ENCODE measurements at places on chromosomes 7 and 10.

DNA sequence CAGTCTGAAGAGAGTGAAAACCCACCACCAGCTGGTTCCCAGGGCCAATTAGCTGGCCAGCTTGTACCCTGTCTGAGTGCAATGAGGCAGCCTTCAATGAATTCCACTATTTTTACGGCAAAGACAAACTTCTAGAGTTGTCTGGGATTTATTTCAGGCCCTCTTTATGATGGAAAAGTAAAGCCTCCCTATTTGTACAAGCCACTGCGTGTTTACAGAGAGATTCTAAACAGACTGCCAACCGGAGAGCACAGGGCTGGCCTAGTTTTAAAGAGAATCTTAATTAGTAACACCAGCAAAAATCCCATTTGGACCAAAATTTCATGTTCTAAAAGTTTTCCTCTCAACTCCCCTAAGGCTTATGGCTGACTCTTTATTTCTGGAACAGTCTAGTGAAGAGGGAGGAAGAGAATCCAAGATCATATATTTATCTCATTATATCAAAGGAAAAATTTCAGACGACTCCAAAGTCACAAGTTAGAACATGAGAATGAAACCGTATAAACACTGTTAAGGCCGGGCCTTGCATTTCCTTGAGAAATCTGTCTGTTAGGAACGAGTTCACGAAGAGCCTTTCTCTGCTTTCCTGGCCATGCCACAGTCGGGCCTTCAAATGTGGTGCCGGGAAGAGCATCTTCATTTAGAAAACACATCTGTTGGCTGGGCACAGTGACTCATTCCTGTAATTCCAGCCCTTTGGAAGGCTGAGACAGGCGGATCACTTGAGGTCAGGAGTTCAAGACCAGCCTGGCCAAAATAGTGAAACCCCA is 724.6 kb upstream of the NRP1 start:
- DNase-seq: no peak

- DNase-seq: no peak
These were observed 52.7 kb upstream of the VIPR2 start for GRCh38 chr7:159197066-159197975.

DNA sequence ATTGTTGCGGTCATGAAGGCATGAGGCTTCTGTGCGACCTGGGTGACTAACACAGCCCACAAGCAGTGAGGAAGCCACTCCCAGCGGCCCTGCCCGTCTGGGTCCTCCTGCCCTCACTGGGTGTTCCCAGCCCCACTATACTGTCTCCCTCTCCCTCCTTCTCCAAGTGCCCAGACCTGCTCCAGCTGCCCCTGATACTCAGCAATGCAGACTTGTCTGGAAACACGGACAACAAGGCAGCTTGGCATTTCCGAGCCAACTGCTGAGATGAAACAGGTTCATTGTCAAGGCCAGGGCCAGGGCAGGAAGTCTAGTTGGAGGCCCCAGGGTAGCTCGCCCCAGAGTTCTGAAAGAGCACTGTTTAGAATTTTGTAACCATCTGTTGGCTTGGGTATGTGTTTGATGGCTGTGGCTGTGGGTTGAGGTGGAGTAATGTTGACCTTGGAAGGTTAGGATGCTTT is 95.7 kb downstream of the RBM20 start:
- no peak for DNase-seq

DNA sequence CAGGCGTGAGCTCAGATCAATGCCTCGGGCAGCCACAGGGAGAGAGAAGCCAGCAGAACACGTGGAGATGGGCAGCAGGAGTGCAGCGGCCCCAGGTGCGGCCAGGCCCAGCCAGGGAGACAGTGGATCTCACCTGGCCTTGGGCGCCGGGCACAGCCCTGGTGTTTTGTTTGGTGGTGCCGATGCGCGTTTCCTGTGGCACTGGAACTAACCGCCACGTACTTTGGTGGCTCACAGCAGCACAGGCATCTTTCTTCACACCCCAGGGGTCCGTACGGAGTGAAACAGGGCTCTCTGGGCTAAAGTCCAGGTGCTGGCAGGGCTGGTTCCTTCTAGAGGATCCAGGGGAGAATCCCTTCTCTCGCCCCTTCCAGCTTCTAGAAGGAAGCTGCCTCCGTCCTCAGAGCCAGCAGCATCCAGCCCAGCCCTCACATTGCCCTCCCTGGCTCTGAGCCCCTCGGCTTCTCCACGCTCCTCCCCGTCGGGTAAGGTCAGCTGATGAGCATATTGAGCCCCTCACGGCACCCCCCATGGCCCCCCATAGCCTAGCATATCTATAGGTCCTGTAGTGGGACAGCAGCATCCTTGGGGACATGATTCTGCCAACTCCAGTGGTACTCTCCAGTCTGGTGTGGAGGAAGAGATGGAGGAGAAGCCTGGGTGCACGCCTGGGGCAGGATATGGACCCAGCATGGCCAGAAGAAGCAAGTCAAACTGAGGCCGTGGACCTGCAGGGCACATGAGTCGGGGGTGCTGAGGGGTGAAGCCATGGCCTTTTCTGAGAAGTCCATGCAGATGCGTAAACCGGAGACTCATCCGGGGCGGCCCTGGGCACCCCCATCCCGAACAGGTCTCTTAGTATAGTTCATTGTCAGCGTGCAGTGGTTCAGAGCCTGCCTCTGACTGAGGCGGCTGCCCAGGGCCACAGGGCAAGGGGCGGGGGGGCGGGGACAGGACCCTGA is 43.4 kb upstream of the PPP2R2D start:
- DNase-seq: no peak

- DNase-seq: no peak
These were observed 10.0 kb upstream of the STAMBPL1 start for GRCh38 chr10:88870089-88870488.

GRCh38 chr10:25226775-25227682 is 52.2 kb downstream of the GPR158 start:
- DNase-seq: peak; percentile 93

DNA sequence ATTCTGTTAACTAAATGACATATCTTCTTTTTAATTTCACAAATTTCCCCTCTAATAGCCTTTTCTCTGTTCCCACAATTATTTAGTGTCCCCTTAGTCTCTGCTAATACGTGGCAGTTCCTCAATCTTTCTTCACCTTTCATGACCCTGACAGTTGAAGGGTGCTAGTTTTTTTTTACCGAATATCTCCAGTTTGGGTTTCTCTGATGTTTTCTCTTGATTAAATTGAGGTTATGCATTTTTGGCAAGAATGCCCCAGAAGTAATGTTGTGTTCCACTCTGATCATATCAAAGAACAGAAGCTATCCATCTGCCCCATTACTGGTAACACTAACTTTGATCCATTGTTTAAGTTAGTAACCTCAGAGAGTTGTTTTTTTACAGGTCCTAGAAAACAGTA is 133.6 kb upstream of the ASAH2 start:
- DNase-seq: no peak

- no peak for DNase-seq
These were observed 343.1 kb downstream of the PHTF2 start for GRCh38 chr7:78141522-78142281.

GRCh38 chr10:65430979-65431378 is 1494.9 kb upstream of the LRRTM3 start:
- DNase-seq: peak; percentile 5

DNA sequence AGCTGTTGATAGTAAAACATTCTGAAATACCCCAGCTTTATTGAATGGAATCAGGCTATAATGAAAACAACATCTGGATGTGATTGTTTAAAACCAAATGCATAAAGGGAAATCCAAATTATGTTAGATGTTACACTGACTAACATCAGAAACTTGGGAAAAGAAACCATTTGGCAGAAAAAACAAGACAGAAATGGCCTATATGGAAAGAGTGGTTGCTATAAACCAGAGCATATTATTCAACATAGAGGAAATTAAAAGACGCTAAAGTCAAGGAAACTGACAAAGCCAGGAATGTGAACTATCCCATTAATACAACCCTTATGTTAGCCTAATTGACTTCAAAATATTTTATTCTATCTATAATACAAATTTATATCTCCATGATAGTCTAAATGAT is 53.0 kb upstream of the CABCOCO1 start:
- DNase-seq: no peak
